ENCODE measurements at places on chromosomes 1 and 21.

- no peak for DNase-seq
These were observed 139.1 kb upstream of the USH2A start for GRCh38 chr1:216562383-216562782.

GRCh38 chr1:67137307-67137753, 2.6 kb upstream of the C1orf141 start:
- DNase-seq, result no peak

- no peak for DNase-seq
These were observed 8.1 kb upstream of the LMX1A start for GRCh38 chr1:165364568-165365133.

DNA sequence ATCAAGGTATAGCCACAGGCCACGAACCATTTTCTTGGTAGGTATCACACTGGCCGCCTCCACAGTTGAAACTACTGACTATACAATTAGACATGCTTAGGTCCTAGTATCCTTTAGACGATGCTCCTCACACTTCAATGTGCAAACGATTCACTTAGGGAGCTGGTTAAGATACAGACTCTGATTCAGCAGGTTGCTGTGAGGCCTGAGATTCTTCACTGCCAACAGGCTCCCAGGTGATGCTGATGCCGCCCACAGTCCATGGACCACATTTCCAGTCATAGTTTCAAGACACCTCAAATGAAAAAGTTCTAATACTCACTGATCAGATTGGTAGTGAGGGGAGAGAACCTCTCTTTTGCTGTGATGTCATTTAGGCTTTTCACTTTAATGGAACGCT, 6.8 kb downstream of the ATP5PO start:
- DNase-seq, result no peak

DNA sequence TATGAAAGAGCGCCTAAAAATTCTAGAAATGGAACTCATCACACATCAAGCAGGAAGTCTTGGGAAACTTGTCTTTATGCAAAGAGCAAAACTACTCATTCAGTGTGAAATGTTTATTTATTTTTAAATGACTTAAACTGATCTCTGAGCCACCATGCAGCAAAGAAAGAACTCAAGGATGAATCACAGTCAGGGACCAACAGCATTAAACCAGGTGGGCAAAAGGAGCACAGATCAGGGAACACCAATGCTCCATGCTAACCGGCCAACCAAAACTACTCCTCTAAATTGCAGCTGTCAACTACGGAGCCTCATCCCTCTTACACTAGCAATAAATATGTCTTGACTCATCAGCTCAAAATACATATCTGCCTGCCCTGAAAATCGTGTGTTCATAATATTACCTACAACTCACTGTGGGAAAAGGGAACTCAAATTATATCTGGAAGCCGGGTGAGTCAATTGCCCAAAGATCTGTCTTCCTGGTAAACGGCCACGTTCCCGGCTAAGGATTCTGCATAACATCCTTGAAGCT, 129.2 kb downstream of the PTPN14 start:
- no peak for DNase-seq

DNA sequence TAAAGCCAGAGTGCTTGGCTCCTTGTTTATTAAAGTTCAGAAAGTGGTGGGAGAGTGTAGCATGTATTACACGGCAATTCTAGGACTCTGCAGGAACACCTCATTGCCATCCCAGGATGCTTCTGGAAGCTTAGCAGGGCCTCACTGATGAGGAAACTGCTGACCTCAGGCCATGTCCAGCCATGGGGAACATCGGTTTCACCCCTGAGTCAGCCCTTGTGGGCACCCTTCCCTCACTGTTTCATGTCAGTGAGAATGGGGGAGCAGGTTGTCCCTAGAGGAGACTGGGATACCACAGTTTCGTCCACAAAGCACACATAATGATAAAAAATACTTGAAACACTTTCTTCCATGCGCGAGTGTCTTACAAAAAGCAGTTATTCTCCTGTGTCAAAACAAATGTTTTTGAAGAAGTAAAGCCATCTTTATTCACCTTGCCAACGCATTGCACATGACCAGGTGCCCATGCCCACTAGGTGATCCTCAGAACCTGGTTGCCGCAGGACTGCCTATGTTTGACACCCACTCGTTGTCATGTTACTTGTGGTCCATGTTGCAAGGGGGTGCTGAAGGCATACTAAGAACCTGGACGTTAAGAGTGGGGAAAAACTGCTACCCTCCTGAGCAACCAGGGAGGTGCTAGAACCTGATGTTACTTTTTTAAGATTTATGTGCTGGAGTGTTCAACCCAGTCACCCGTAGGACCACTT, 41.2 kb upstream of the TTC22 start:
- DNase-seq, result no peak

- DNase-seq, result no peak
These were observed 5.3 kb upstream of the FAM78B start for GRCh38 chr1:166172106-166172505.

All from CD4-positive, alpha-beta T cell treated with Interleukin-4 for 4 hours (primary cell).